A172 (cell line): ENCODE measurements at places on chromosomes 6 and 20. TPM values are rescaled to one million over a fixed set of nuclear protein-coding genes. Genes with fewer than 3 reads are reported as not detected.

- no peak for DNase-seq
These were observed 124.8 kb downstream of the CD164 start for GRCh38 chr6:109257494-109257893.

DNA sequence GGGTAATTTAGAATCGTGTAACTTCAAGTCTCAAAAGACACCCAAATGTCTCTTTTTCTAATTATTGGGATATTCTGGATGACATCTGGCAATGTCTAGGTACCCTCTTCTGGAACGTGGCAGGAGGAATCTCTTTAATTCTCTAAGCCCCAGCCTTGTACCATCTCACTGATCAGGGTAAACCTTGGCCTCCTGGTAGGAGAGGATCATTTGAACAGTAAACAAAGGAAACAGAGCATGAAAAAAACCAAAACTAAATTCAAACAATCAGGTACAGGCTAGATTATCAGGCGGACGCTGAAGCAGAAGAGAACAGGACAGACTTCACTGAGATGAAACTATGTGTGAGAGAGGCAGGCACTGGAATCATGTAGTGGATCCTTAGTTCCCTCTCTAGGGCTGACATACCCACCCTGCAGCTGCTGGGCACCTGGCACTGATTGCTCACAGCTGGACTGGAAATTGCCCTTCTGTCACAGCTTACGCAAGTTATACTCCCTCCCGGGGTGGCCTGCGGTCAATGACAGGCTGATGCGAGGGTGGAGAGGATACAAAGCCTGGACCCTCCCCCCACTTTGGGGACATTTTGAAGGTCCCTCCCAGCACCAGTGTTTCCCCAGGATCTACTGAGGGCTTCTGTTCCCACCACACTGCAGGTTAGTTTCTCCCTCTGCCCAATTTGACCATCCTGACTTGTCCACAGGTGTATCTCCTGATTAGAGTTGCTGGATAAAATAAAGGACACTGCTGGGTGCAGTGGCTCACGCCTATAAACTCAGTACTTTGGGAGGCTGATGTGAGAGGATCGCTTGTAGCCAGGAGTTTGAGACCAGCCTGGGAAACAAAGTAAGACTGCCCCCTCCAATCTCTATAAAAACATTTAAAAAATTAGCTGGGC lies 20.6 kb upstream of the ZBTB24 start:
- DNase-seq = no peak

- DNase-seq = no peak
These were observed 114.7 kb downstream of the ANKRD60 start for GRCh38 chr20:58113716-58114115.

- DNase-seq = no peak
These were observed 656.3 kb upstream of the NOX3 start for GRCh38 chr6:156111913-156112312.

ADGRG6 gene
- total RNA-seq = 25.0 and 31.0 TPM in 2 replicates
